ENCODE measurements at places on chromosomes 1 and 21.
A peak's percentile ranks its signal among the peaks of the same experiment; 100 is the strongest.

GRCh38 chr1:56446531-56447098, 132.7 kb downstream of the PLPP3 start:
- DNase-seq, result no peak

DNA sequence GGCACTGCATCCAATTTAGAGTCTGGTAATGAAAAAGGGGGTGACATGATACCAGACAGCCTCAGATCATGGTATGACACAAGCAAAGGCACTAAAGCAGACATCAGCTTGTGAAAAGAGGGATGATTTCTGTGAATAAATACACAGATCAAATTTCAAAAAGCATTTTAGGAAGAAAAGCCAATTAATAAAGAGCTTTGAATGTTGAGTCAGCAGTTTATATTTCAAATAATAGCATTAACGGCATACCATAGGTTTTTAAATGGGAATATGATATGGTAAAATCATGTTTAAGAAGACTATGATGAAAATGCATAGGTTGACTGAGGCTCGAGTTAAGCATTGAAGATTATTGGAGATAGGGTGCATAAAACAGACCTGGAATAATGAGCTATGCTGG, 13.5 kb downstream of the KCNT2 start:
- DNase-seq, result no peak

DNA sequence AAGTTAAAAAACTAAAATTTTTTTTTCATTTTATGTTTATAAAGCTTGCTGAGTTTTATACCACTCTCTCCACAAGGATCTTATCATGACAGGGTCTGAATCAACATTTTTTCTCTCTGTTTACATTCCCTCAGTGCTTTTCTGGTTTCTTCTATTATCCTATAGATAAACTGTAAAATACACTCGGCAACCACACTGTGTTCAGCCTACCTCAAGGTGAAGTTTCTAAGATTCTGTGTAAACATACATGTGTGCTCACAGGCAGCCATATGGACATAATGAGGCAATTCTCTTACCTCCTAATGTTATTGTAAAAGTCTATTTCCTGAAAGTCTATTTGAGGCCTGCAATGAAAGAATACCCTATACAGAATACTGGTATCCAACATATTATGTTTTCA, 114.6 kb downstream of the NTPCR start:
- DNase-seq, result no peak

DNA sequence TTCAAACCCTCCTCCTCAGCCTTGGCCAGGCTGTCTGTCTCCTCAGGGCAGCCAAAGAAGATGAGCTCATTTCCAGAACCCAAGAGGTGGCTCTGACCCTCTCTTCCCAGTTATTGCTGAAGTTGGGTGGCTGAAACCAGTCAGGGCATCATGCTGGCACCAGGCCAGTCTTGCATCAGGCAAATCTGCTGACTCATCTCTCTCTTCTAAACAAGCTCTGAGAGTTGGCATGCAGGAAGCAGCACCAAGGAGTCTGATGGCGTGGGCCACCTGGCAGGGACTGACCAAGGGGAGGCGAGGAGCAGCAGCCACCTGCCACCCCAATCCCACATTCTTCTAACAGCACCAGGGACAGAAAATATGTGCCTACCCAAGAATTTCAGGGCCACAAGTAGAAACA, 104.8 kb upstream of the ATP1A1 start:
- DNase-seq, result no peak

- DNase-seq, result no peak
Observed at GRCh38 chr1:185528084-185528676, 206.0 kb upstream of the HMCN1 start.

DNA sequence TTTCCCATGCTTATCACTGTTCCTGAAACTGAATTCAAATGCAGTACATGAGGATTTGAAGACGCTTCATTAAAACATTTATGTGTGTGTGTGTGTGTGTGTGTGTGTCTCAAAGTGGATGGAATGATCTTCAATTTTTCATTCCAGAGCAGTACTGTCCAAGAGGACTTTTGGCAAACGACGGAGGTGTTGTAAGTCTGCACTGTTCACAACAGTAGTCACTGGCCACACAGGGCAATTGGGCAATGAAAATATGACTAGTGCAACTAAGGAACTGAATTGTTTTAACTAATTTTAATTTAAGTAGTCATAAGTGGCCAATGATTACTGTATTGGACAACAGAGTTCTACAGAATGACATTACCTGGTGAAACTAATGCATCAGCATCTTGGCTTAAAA, 5.0 kb downstream of the TAF5L start:
- no peak for DNase-seq

GRCh38 chr1:33170351-33171274, 11.2 kb downstream of the TRIM62 start:
- no peak for DNase-seq

- no peak for DNase-seq
Observed at GRCh38 chr1:84755216-84755615, 65.0 kb upstream of the SSX2IP start.

DNA sequence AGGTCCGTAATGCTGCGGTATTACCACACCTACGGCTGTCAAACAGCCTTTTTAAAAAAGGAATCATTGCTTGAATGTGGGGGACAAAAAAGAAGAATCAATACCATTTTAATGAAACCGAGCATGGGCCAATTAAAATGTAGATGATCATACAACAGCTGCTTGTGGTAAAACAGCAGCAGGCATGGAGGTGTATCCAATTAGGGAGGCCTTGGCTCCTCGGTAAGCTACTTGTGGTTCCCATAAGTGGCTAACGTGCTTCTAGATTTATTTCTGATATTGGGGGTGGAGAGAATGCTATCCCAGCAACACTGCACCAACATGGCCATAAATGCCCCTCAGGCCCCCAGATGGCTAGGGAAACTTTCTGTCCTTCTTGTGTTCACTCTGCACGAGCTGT, 1.8 kb downstream of the PTPN14 start:
- DNase-seq, result no peak

DNA sequence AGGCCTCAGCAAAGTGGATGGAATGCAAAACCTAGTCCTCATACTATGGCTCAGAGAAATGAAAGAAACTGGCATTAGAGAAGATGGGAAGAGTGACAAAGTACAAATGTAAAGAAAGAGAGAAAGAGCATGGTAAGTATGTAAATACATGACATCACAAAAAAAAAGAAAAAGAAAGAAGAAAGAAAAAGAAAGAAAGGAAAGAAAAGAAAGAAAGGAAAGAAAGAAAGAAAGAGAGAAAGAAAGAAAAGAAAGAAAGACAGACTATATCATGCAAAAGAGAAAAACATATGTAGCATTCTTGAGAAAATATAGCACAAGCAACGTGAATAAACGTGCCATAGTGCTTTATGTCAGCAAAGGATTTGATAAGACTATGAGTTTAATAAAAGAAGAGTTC, 76.1 kb upstream of the CACHD1 start:
- DNase-seq, result no peak

DNA sequence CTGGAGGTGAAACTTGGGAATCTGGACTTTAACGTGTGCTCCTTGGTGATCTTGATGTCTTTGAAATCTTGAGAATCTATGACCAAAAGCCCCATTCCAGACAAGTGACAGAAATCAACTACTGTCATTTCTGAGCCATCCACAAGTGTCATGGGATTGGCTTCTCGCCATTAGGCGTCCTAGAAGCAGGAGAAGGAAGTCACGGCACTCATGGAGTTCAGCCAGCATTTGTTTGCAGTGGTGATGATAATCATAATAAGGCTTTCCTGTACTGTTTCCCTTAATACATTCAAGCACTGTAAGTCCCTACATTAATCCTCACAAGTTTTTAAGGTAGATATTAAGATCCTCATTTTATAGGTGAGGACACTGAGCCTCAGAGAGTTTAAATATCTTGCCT, 11.9 kb downstream of the F5 start:
- no peak for DNase-seq

DNA sequence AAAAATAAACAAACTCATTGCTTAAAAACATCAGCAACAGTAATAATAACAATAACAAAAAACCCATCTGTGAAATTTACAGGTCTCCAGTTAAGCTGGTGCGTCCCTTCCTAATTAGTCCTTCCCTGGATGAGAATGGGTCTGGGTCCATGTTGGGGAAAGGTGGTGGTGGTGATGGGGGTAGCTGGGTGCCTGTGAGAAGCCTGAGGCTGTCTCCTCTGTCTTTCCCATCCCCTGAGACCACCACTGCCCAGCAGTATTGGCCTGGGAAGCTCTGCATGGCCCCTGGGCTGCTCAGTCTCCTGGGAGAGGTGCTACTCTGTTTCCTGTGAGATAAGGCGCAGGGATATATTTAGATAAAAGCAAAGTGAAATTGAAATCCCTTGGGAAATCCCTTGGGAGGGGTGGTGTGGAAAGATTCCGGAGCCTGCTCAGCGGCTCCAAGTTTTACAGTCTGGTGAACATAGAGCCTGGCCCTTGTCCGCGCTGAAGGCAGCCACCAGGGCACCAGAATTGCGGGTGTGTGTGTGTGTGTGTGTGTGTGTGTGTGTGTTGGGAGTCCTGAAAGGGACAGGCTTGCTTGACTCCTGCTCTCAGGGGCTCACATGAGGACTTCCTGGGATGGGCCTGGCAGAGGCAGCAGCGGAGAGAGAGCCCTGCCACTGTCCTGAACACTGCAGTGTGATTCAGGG, 150.2 kb downstream of the FOXD2 start:
- no peak for DNase-seq

- no peak for DNase-seq
Observed at GRCh38 chr1:84632673-84633434, 57.4 kb downstream of the SSX2IP start.

GRCh38 chr21:35893156-35893555, 167.2 kb downstream of the SETD4 start:
- no peak for DNase-seq

- DNase-seq, result peak; percentile 68
Observed at GRCh38 chr1:2546515-2547209, 9.5 kb upstream of the TNFRSF14 start.

GRCh38 chr21:19540287-19540686, 1136.7 kb upstream of the TMPRSS15 start:
- DNase-seq, result no peak

GRCh38 chr1:228140724-228141225, 696 bp downstream of the GUK1 start:
- no peak for DNase-seq

- no peak for DNase-seq
Observed at GRCh38 chr1:103561643-103562395, 9.6 kb upstream of the AMY2B start.

DNA sequence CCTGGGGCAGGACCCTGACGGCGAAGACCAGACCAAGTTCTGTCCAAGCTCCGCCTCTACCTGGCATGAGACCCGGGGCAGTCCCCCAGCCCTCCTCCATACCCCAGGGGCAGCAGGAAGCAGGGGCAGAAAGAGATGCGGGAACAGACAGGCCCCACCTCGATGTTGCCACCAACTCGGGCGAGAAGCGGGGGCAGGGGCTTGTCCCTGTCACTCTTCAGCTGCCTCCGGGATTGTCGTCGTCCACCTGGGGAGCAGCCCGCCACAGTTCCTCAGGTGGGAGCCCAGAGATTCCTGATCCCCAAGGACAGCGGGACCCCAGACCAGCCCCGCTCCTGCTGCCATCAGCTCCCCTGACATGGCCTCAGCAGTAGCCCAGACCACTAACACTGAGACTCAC, 54.8 kb downstream of the CHD5 start:
- DNase-seq, result no peak

GRCh38 chr21:39422527-39423241, 22.9 kb downstream of the LCA5L start:
- no peak for DNase-seq

DNA sequence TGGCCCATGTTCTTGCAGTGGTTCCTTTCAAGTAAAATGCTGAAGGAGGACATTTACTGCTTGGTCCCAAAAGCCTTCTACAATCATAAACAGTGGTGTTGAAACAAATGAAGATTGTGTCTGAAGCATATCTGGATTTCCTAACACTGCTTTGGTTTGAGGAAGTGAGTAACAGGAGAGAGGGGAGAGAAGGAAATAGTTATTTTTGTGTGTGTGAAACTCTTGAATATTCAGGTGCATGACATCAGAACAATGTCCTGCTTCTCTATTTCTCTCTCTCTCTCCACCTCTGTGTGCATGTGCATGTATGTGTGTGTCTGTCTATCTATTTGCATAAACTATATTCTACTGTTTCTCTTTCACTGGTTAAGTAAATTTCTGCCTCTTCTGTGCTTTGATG, 61.4 kb upstream of the TNFSF18 start:
- no peak for DNase-seq

DNA sequence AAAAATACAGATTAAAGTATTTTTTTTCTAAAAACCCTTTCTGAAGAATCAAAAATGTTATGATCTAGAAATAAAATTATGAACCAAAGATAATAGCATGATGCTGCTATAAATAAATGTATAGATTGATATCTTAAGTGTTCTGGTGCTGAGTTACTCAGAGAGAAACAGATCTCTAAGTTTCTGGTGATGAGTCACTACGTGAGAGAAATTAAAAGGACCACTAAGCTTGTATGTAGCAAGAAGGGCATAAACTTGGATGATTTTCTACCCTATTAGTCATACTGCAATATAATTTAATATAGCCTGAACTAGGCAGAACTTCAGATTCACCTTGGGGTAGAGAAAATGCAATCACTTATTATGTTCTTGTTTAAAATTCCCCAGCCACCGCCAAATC, 514.8 kb downstream of the AMY1C start:
- DNase-seq, result no peak

DNA sequence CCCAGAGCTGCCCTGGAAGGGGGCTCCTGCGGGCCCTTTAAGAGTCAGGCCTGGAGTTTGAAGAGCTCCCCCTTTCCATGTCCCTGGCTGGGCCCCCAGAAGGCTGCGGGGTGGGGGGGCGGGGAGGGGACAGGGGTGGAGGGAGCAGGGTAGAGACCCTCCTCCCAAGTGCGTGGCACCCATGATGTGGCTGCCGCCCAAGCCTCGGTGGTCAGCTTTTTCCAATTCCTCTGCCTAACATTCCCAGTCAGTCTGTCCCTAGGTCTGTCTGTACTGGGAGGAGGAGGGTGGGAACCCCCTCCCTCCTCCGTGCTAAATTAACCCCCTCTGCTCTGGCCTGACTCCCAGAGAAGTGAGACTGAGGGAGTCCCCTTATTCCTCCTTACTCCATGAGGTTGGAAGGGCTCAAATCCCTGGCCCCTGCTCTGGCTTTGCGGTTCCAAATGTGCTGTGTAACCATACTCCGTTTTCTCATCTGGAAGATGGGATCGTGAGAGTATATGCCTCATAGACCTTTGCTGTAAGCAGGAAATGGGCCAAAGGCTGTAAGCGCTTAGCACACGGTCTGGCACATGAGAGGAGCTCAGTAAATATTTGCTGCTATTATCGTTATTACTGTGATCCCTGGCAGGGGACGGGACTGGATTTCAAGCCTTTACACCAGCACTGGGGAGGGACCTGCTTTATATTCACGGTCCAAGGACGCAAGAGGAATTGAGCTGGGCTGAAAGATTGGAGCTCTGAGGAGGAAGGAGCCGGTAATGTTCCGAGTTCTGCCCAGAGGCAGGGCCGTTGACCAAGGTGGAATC, 658 bp upstream of the COL16A1 start:
- no peak for DNase-seq

DNA sequence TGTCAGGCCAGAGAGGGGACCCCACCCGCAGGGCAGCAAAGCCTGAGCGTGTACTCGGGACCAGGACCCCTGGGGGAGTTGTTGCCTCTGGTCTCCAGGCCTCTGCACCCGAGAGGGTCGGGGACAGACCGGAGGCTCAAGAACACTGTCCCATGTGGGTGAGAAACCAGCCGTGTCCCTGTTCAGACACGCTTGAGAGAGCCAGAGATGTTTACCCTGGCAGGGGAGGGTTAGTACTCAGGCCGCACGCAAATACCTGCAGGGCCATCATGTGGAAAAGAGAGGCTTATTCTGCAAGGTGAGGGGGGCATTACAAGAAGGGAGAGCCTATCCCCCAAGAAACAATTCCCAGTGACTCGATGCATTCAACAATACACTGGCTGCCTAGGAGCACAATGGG, 74.0 kb upstream of the ARHGEF16 start:
- no peak for DNase-seq

GRCh38 chr1:55506740-55507577, 291.8 kb upstream of the USP24 start:
- DNase-seq, result no peak

Data from activated T-cell treated with anti-CD3 and anti-CD28 coated beads, Interleukin-2, amount 50 U/mL, for 4 hours (primary cell).